Activated gamma-delta T cell treated with Interleukin-2 at 50 U/mL for 16 hours (primary cell): ENCODE measurements at places on chromosomes 13 and 19.

- no peak for DNase-seq
Measured at GRCh38 chr13:106376401-106377112, 158.9 kb downstream of the EFNB2 start.

DNA sequence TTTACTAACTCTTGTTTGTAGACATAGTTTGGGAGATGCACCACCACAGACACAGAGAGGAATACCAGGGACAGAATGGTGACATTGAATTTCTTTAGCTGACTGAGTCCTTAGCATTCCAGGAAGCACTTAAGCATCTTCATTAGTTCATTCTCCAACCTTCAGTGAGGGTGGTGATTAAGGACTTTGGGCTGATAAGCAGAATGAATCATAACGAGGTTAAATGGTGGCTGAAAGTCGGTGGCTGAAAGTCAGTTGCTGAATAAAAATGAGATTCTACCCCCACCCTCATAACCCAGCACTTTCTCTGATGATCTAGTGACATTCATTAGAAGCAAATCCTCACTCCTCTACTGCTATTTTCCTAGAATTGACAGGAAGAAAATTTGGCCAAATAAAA is 10.6 kb downstream of the PCDH8 start:
- no peak for DNase-seq

DNA sequence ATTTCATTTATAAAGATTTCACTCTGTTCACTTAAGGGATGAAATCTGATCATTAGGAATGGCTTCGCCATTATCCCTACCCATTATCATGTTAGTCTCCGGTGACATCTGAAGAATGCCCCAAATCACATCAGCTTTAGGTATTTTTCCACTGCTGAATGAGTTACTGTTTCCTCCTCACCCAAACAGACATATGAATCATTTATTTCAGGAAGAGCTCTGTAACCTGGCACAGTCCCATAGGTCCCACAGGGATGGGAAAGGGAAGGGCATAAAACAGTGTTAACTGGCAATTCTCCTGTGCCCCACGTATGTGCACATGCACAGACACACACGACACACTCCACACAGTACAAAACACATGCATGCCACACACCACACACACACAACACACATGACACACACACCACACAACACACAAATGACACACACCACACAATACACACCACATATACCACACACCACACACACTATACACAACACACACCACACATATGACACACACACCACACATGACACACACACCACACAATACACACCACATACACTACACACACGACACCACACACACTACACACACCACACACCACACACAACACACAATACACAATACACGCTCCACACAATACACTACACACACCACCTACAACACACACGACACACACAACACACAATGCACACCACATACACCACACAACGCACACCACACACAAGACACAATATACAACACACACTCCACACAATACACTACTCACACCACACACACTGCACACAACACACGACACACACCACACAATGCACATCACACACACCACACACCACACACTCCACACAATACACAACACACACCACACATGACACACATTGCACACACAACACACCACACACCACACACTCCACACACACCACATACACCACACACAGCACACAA is 15.4 kb downstream of the TMEM255B start:
- no peak for DNase-seq

DNA sequence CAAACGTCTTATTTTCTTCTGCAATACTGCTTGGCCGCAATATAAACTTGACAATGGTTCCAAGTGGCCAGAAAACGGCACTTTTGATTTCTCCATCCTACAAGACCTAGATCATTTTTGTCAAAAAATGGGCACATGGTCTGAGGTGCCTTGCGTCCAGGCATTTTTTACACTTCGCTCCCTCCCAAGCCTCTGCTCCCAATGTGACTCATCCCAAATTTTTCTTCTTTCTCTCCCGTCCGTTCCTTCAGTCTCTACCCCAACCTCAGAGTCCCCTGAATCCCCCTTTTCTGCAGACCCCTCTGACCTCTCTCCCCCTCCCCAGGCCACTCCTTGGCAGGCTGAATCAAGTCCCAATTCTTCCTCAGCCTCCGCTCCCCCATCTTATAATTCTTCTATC is 14.3 kb upstream of the OR10H1 start:
- no peak for DNase-seq

- DNase-seq = no peak
Measured at GRCh38 chr13:40060296-40061007, 405.0 kb downstream of the COG6 start.
